ENCODE measurements at places on chromosomes 3 and 15. TPM values are rescaled to one million over a fixed set of nuclear protein-coding genes. Genes with fewer than 3 reads are reported as not detected.

SIDT1 gene
- 19.7 TPM for total RNA-seq

BDH1 gene
- total RNA-seq: 85.1 TPM

SERPINI2 gene
- total RNA-seq: not detected

- peak; percentile 41 for DNase-seq
These were observed 69.1 kb downstream of the PEX5L start for GRCh38 chr3:179967622-179968021.

GRCh38 chr3:194579091-194579606 lies 54.1 kb downstream of the TMEM44 start:
- no peak for DNase-seq

GRCh38 chr3:167958141-167958540 lies 137.6 kb downstream of the GOLIM4 start:
- no peak for DNase-seq

GRCh38 chr3:113117511-113118234 lies 93.7 kb upstream of the BOC start:
- no peak for DNase-seq

All from activated CD4-positive, alpha-beta T cell treated with anti-CD3 and anti-CD28 coated beads for 36 hours (primary cell).